ENCODE measurements at places on chromosomes 2 and 18. TPM values are rescaled to one million over a fixed set of nuclear protein-coding genes. Genes with fewer than 3 reads are reported as not detected.

The IL36G gene
- total RNA-seq: 0.31 TPM

The DLX1 gene
- 0.09 TPM for total RNA-seq

DNA sequence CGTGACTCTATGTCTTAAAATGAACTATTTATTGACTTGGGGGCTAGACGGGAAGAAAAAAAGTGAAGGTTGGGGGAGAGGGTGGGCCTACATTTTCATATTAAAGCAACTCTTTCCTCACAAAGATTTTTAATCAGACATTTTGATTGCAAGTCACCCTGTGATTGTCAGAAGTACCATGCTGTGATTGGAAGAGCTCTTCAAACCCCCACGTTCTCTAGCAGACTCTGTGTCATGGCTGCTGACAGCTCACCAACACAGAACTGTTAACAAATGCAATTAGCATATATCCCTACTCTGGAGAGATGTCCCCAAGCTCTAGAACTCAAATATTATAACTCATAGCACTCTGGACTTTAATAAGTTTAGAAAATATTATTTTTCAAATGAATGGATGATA, 428.4 kb upstream of the DCC start:
- DNase-seq: no peak

GRCh38 chr2:12774395-12774727, 57.6 kb downstream of the TRIB2 start:
- peak; percentile 83 for DNase-seq

DNA sequence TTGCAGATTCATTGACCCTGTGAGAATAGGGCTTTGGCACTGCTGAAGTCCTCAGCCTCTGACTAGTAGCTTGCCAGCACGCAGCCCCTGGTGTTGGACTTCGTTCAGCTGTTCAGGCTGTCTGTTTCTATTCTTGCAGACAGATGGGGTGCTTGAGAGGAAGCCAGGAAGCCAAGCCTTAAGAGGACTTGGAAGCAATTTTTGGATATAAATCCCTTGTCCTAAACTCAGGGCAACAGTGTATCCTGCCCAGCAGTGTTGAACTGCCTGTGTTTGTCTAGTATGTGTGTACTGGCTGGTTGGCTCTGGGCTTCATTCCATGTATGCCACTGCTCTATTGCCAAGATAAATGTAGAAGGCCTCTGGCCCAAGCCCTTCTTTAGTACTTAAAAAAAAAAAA, 108.6 kb downstream of the COMMD1 start:
- DNase-seq: peak; percentile 95

- DNase-seq: no peak
These were observed 306.9 kb downstream of the PDE11A start for GRCh38 chr2:177765698-177766097.

DNA sequence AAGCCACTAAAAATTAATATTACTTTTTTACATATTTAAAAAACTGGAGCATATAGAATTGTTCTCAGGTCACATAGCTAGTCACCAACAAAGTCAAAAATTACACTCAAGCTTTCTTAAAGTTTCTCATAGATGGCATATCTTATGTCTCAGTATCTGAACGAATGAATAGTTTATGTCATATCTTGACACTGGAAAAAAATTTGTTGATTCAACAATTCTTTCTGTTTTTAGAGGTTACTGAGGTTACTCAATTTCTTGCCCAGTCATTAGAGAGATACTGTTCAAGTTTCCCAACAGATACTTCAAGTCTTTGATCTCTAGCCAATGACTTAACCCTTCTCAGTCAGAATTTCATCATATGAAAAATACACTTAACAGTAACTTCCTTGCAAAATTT, 113.1 kb upstream of the XIRP2 start:
- no peak for DNase-seq

- DNase-seq: peak; percentile 51
These were observed 47.5 kb upstream of the MAP3K20 start for GRCh38 chr2:173028141-173028540.

DNA sequence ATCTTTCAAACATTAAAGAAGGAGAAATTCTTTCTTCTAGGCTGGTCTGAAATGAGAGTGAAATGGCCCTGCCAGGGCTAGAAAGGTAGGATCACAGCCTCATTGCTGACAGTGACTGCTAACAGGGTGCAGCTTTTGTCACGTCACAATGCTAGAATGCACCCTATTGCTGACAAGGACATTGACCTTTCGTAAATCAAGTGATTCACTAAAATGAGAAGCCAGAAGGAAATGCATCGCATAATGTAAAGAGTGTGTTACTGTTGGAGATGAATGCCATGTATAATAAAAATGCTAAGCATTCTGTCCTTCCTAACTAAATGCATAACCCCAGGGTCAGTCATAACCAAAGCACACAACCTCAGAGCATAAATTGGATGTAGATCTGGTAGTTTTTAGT, 732.9 kb downstream of the TDRD15 start:
- DNase-seq: no peak
